ENCODE measurements at places on chromosomes 5 and 9.

- no peak for DNase-seq
Measured at GRCh38 chr9:107281922-107282667, 984 bp upstream of the RAD23B start.

- DNase-seq, result no peak
Measured at GRCh38 chr5:62260513-62260912, 45.5 kb upstream of the KIF2A start.

DNA sequence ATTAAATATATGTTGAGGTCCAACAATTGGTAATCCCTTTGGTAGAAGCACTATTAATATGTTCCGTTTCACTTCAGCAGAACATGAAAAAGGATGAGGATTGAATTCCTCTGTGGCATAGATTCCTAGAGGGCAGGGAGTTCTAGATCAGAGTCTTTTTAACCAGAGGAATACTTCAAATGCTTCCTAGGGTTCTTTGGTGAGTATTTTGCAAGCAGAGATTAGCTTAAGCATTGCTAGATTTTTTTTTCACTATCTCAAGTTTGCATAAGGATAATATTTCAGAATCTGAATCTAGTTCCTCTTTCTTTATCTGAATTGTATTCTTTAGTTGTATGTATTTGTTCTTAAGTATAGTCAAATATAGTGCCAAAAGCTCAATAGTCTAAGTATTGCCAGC lies 116.6 kb upstream of the ADAMTSL1 start:
- DNase-seq, result no peak

GRCh38 chr9:136937186-136938001 lies 7.1 kb downstream of the FBXW5 start:
- no peak for DNase-seq

- DNase-seq, result no peak
Measured at GRCh38 chr5:168468836-168469235, 17.4 kb upstream of the RARS1 start.

All from stimulated activated CD8-positive, alpha-beta memory T cell treated with anti-CD3 and anti-CD28 coated beads, Interleukin-4, amount 100 ng/mL, for 1 hour (primary cell).